ENCODE measurements at places on chromosomes 3 and 15.

DNA sequence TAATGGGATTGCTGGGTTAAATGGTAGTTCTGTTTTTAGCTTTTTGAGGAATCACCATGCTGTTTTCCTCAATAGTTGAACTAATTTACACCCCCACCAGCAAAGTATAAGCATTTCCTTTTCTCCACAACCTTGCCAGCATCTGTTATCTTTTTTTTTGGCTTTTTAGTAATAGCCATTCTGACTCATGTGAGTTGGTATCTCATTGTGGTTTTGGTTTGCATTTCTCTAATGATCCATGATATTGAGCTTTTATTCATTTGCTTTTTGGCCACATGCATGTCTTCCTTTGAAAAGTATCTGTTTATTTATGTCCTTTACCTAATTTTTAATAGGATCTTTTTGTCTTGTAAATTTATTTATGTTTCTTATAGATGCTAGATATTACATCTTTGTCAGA, 288.2 kb downstream of the EPHA6 start:
- no peak for DNase-seq

DNA sequence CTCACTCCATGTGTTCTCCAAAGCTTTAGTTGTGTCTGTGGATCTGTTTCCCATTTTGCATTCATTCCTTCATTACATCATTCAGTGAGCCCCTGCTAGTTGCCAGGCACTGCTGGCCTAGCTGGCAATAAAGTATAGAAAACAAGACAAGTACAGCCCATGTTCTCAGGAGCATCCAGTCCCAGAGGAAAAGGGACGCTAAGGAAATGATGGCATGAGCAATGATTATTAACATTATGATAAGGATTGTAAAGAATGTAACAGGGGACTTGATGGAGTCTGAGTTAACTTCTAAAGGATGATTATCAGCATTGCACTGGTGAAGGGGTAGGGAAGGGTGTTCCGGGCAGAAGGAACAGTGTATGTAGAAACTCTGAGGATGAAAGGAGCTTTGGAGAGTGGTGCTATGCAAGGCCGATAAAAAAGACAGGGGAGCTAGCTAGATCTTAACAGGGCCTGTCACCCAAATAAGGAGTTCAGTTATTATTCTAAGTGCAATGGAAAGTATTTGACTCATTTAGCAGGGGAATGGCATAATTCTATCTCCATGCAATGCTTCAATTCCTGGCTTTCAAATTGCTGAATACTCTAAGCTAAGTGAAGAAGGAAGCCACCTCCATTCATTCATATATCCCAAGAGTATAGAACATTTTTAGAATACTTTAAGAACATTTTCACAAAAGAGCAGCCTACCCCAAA, 258.2 kb upstream of the STT3B start:
- no peak for DNase-seq

DNA sequence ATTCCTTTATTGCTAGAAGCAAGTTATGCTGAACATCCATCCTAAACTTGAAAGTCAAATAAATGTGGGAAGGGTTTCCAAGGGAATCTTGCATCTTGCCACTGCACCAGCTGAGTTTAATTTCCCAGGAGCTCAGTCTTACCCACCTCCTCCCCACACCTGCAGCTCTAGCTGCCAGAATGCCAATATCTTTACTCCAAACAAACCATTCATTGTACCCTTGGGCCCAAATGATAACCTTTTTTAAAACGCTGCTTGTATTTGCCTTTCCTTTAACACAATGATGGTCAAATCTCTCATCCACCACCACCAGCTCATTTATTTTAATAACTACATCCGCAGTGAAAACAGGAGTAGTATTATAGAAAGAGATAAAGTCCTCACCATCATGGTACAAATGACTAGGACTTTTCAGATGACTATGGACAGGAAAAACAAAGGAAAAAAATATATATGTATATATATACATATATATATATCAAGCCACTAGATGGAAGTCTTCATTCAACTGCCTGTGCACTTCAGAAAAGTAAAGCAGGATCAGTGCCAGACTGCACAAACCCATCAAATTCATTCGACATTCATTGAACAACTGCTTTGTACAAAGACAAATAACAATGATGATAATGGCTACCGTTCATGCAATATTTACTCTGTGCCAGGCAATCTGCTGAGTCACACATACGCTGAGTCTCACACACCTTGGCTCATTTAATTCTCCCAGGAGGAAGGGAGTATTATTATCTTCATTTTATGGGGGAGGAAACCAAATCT, 44.0 kb downstream of the BFSP2 start:
- peak; percentile 46 for DNase-seq

DNA sequence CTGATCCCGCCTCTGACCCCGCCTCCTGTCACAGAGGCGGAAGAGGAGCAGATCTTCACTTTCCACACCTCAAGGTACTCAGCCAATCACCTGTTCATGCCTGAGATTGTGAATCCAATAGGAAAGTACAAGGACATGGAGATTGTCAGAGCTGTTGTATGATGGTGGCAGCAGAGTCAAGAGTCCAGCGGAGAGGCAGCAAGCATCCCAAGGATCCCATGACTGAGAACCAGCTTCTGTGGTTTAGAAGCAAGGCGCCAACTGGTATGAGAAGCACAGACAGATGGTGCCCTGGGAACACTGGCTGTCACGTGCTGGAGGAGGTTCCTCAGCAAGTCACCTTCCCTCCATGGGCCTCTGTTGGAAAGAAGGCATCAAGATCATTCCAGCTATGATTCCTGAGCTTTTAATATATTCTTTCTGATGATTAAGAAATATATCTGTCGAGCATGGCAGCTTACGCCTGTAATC, 93.9 kb downstream of the CPN2 start:
- no peak for DNase-seq

DNA sequence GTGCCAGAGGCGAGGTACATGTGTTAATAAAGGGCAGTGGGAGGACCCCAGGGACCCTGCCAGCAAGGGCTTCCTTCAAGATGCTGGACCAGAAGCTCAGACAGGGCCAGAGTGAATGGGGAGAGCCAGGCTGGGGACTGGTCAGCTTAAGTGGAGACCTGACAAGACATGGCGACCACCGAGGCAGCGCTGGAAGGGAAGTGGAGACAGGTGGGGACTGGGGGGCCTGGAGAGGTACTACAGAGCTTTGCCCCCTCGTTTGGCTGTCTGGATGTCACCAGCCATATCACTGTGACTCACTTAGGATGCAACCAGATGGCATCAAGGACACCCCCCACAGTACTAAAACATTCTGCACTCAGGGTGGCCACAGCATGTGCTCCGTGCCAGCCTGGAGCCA, 97.9 kb downstream of the ADCY5 start:
- no peak for DNase-seq

All from foreskin fibroblast (primary cell).